ENCODE measurements at places on chromosomes 11 and 22. TPM values are rescaled to one million over a fixed set of nuclear protein-coding genes. Genes with fewer than 3 reads are reported as not detected.

- no peak for DNase-seq
Measured at GRCh38 chr11:33930317-33931021, 38.6 kb upstream of the LMO2 start.

DNA sequence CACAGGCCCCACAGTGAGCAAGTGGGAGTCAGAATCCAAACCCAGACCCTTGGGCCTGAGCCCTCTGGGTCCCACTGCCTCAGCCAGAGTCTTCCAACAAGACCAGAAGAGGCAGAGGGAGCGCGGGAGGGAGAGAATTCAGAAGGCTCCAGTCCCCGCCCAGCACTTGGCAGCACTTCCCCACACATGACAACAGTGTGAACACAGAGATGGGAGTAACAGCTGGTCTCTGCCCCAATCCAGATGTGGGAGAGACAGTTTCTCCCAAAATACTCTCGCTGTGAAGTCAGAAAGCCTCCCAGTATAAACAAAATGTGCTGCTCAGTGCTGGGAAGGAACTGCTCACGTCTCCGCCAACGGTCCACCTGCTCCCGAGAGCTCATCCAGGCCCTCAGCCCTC is 219.9 kb downstream of the MN1 start:
- DNase-seq: no peak

- no peak for DNase-seq
Measured at GRCh38 chr11:22431106-22431505, 92.9 kb downstream of the SLC17A6 start.

- no peak for DNase-seq
Measured at GRCh38 chr22:20105456-20106204, 10.3 kb upstream of the RANBP1 start.

DNA sequence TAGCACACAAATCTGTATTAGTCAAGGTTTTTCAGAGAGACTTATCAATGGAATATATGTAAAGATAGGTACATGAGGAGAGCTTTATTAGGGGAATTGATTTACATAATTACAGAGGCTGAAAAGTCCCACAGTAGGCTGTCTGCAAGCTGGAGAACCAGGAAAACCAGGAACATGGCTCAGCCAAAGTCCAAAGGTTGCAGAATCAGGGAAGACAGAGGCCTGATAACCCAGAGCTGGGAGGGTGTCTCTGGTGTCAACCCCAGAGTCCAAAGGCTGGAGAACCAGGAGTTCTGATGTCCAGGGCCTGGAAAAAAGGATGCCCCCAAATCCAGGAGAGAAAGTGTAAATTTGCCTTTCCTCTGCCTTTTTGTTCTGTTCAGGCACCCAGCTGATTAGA is 16.3 kb upstream of the OR5F1 start:
- no peak for DNase-seq

The NXPE4 gene
- not detected for total RNA-seq
